ENCODE measurements at places on chromosomes 3 and 15. TPM values are rescaled to one million over a fixed set of nuclear protein-coding genes. Genes with fewer than 3 reads are reported as not detected.

DNA sequence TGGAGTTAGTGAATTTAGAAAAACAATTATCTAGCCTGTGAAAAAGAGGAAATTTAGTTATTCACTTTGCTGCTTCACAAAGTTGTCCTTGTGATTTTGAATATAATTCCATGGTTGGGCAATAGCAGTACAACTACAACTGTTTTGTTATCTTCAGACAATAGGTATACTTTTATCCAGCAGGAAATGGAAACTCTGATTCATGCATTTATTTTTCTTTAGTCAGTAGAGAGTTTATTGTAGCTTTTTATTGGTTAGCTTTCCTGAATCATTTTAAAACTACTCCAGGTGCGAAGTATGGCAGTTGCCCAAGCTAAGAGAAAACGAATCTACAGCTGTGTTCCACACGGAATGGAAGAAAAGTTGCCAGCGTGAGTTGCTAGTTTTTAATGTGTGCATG lies 80.3 kb downstream of the TM4SF4 start:
- no peak for DNase-seq

GRCh38 chr15:57538265-57538529 lies 53.5 kb upstream of the MYZAP start:
- DNase-seq, result no peak

DNA sequence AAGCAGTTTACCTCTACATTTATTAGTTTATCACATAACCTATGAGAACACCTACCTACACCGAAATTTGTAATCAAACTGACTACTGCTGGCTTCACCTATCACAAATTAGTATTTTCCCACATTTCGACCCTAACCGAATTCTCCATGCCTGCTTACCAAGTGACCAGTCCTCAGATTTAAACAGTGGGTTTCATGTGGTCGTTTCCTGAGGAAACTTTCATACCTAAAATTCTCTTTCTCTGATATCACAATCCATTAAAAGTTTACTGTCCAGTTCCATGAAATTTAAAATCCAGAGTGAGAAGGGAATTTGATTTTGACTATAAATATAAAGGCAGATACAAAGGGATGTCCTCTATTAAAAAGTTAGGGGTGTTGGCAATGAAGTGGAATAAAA lies 1.9 kb downstream of the PLOD2 start:
- DNase-seq, result no peak

GRCh38 chr3:170477395-170477794 lies 58.7 kb downstream of the CLDN11 start:
- no peak for DNase-seq

GRCh38 chr3:126952261-126952982 lies 30.5 kb upstream of the PLXNA1 start:
- no peak for DNase-seq

DNA sequence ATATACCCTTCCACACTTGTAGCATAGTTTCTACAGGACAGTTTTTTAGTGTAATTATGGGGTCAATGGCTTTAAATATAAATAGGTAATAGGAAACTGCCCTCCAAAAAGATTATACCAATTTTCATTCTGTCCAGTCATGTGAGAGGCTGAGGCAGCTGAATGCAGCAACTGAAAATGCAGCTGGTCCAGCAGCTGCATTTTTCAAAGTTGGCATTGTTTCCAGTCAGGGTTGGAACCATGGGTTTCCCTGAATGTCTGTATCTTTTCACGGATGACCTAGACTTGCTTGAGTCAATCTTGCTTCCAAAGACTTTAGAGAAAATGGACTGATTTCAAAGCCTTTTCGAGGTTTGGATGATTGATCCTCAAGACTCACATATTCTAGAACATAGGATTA lies 9.9 kb upstream of the KNL1 start:
- no peak for DNase-seq

DNA sequence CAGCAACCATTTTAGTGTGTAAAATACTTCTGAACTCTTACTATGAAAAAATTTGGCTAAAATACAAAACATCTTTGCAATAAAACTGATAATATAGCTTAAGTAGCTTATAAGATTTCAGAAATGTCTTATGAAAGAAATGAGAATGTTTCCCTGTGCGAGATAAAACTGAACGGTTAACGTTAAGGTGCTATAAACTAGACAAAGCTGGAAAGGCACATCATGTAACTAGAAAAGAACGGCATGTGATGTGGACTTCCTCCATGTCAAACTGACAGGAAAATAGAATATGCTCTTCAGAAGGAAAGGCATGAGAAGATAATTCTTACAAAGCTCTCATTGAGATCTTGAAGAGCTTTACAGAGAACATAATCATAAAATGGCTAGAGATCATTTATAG lies 36.5 kb downstream of the NCK1 start:
- DNase-seq, result no peak

- no peak for DNase-seq
Measured at GRCh38 chr15:56468401-56468800, 3.5 kb upstream of the MNS1 start.

DNA sequence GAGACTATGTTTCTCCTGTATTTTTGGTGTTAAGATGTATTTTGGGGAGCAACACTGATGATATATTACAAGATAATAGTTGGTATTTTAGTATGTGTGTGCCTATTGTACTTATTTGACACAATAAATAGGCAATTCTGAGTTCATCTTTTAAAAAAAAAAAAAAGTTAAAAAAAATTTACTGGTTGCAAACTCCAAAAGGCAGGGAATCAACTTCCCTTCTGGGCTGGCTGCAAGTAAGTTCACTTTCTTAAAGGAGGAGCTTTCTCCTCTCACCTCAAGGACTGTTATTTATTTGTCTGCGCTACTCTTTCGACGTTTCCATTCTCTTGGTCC lies 335 bp upstream of the VPS8 start:
- DNase-seq, result no peak

DNA sequence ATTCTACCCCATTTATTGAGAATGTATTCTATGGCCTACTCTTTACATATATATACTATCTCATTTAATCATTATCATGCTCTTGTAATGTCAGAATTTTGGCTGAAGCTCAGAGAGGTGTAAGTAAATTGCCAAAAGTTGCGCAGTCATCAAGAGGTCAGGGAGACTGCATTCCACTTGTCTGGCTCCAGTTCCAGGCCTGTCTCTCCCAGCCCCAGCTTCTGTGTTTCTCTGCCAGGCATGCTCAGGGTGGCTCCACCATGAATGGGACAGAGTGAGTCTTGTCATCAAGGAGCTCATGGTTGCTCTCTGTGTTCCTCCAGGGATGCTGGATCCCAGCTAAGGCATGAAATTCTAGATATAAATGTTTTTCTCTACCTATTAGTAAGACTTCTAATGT lies 635.1 kb upstream of the MDFIC2 start:
- no peak for DNase-seq

DNA sequence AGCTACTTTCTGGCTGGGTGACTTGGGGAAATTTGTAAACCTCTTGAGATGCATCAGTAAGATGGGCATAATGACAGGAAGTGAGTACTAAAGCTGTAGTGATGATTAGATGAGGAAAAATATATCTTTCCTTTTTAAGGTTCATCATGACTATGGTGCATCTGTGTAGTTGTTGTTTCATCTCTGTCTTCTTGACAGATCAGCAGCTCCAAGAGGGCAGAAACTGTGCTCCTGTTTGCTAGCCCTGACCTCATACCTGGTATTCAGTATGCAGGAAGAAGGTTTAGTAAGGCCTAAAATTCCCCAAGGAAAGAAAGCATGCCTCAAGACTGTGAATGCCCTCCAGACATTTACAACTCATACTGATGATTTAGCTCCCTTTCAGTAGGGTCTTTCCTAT lies 82.5 kb upstream of the PSMD6 start:
- no peak for DNase-seq

The SNAP23 gene
- polyA plus RNA-seq, result 19.3 TPM

The FBXW12 gene
- not detected for polyA plus RNA-seq

All from liver (tissue), 10 donors.